NCI-H1092 (cell line): ENCODE measurements at places on chromosomes 2 and 18.
A peak's percentile ranks its signal among the peaks of the same experiment; 100 is the strongest.

- DNase-seq, result peak; percentile 16
Observed at GRCh38 chr2:240568678-240569522, 616 bp downstream of the RNPEPL1 start.

GRCh38 chr2:10164601-10165000 lies 42.1 kb downstream of the RRM2 start:
- no peak for DNase-seq

GRCh38 chr2:231110551-231110950 lies 14.3 kb downstream of the HTR2B start:
- no peak for DNase-seq

DNA sequence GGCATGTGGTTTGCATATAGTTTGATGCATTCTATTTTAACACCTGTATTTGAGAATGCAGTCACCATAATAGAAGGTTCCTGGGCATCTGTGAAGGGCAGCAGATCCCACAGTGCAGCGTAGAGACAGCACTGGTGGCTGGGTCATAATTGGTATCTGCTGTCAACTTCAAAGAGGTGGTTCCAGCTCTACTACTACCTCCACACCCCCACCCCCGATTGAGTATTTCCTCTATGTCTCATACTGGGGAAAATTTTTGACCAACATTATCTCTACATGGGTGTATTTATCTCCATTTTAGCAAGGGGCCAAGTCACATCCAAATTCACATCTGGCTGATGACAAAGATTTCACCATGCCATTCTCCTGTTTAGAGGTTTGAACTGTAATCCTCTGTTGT lies 43.0 kb downstream of the TRPM8 start:
- no peak for DNase-seq

DNA sequence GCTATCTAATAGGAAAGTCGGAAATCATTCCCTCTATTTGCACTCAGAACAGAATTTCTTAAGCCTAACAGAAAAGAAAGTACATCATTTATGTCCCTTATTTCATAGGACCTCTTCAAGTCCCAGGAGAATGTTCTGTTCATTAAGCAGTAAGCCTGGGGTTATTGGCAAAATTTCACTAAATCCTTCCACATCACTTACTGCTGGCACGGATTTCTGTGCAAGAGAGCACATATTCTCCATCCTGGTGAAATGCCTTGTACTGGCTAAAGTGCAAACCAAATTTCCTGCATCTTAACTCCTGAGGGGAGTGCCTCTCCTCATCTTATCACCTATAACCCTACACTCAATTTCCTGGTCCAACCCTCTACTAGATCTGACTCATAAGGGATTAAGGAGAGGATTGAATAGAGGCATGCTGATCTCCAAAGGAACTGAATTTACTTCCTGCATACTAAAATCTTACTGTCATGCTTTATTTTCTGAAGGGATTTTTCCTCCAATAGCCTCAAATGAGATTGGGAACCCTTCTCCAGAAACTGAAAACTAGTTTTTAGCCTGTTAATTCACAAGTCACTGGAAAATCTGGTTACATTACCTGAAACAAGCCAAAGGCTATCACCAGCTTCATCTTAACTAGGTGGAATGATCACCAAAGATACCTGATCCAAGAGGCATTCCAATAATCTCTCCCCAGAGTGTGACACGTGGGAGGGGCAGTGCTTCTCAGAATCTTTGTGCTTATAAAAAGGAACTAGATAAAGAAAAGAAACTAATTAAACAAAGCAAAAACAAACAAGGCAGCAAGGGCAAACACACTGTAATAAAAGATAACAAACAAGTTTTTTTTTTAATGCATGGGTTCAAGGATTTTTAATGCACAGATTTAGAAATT lies 311.1 kb downstream of the NR4A2 start:
- no peak for DNase-seq

DNA sequence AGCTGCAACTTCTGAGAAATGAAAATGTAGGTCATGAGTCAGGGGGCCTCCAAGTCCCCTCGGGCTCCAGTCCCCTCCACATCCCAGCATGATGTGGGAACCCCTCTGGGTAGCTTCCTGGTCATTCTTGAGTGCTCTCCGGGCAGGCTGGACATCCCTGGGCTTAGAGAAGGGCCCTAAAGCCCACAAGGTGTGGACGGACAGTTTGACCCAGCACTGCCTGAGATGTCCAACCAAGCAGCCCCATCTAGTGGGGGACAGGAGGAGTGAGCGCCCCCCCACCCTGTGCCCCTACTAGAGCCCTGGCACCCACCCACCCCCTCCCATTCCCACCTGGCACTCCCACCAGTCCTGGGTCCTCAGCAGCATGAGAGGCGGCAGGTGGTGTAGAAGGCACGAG lies 46.0 kb downstream of the CYP27C1 start:
- DNase-seq, result no peak

GRCh38 chr2:119455066-119455718 lies 23.5 kb downstream of the TMEM37 start:
- no peak for DNase-seq

GRCh38 chr2:44163777-44164176 lies 4.9 kb upstream of the PPM1B start:
- DNase-seq, result no peak

GRCh38 chr2:74194799-74195198 lies 3.6 kb upstream of the MTHFD2 start:
- DNase-seq, result no peak

DNA sequence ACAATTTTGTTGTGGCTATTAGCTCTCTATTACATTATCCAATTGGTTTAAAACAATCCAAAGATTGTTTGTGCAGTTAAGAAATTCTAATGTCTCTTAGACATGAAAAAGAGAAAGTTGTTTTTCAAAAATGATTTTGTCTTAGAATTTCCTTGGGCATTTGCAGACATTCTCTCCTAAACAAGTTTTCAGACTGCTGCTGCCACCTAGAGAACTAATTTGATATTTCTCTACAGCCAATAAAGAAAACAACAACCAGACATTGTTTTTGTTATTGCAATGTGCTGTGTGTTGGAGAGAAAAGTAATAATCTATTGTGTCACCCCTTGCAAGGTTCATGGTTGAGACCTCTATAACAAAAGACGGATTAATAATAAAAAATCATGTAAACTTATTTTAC lies 119.0 kb upstream of the SYT4 start:
- no peak for DNase-seq

GRCh38 chr2:66283787-66284186 lies 151.1 kb upstream of the MEIS1 start:
- no peak for DNase-seq

DNA sequence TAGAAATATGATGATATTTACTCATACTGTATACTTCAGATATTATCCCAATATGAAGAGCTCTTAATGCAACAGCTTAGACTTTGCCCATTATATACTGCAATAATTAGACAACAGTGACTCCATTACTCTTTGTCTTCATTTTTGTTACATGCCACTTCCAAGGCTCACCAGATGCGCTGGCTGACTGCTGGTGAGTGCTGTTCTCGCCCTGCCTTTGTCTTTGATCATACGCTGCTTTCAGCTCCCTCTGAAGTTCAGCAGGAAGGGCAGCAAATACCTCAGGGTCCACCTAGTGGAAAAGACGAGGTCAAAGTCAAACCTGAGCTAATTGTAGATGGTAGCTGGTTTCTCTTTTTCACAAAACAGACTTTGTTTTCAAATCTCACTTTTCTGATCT lies 66.3 kb downstream of the EIF5B start:
- no peak for DNase-seq

GRCh38 chr18:56988022-56988421 lies 158.9 kb upstream of the BOD1L2 start:
- no peak for DNase-seq

DNA sequence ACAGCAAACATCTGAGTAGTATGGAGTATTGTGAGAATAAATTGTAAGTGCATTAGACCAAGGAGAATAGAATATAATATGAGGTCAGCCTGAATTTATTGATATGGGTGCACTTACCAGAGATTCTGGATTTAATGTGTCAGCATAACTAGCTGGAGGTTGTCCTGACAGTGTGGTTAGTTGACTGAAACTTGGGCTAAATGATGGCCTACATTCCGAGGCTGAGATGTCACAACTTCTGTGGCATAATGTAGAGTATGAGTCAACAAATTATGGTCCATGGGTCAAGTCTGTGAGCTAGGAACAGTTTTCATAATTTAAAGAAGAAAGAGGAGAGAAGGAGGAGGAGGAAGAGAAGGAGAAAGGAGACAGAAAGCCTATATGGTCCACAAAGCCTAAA lies 127.6 kb downstream of the QPCT start:
- DNase-seq, result no peak

- no peak for DNase-seq
Observed at GRCh38 chr2:225971433-225971832, 571.9 kb downstream of the NYAP2 start.

DNA sequence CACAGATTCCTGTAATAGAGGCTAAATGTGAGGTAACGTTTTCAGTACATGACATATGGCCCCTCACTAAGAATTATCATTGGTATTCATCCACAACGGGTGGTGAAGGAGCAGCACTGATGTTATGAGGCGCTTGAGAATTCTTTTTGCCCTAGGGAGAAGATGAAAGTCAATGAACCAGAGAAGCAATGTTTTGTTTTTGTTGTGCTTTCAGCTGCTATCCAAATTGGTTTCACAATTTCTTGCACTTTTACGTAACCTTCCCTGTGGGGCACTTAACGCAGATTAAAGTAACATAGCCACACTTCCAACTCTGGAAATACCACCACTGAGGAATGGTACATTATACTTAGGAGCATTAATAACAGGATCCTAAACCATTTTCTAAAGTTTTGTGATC lies 13.3 kb upstream of the CCDC85A start:
- DNase-seq, result no peak

- no peak for DNase-seq
Observed at GRCh38 chr2:235501673-235502031, 7.8 kb downstream of the AGAP1 start.

DNA sequence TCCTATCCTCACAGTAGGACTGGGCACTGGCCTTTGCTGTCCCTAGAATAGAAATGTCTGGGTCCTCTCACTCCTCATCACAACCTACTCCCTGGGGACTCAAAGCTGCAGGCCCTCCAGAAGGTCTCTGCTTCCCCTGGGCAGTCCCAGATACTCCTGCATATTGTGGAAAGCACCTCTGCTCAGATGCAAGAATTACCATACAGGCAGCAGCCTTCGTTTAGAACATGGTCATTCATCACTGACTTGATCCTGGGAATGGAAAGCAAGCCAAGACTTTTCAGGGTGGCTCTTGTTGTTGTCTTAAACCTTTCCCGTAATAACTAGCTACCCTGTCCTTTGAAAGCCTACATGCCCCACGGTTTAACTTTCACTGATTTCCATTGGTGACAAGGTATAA lies 53.1 kb upstream of the NPAS2 start:
- DNase-seq, result no peak

DNA sequence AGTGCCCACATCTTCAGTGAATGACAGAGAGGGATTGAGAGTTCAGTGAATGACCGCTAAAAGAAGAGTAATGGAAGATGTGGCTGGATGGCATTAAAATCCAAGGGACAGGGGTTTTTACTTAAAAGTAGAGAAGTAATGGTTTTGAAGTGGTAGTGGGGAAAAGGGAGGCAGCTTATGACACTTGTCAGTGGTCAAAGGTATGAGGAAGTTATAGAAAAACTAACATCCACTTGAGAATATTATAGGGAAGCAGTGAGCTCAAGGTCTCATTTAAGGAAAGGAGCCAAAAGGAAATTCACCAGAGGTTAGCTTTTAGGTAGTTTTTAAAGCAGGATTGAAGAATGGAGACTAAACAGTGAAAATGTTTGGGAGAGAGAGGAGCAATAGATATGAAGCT lies 24.3 kb downstream of the CDK15 start:
- DNase-seq, result no peak

- no peak for DNase-seq
Observed at GRCh38 chr2:70330476-70330875, 28.6 kb upstream of the FAM136A start.

- DNase-seq, result no peak
Observed at GRCh38 chr2:213288913-213289700, 4.8 kb downstream of the SPAG16 start.
